GM04503 (cell line): ENCODE measurements at places on chromosomes 5 and 9.
A peak's percentile ranks its signal among the peaks of the same experiment; 100 is the strongest.

- DNase-seq: no peak
Observed at GRCh38 chr9:76537150-76537646, 78.2 kb downstream of the GCNT1 start.

DNA sequence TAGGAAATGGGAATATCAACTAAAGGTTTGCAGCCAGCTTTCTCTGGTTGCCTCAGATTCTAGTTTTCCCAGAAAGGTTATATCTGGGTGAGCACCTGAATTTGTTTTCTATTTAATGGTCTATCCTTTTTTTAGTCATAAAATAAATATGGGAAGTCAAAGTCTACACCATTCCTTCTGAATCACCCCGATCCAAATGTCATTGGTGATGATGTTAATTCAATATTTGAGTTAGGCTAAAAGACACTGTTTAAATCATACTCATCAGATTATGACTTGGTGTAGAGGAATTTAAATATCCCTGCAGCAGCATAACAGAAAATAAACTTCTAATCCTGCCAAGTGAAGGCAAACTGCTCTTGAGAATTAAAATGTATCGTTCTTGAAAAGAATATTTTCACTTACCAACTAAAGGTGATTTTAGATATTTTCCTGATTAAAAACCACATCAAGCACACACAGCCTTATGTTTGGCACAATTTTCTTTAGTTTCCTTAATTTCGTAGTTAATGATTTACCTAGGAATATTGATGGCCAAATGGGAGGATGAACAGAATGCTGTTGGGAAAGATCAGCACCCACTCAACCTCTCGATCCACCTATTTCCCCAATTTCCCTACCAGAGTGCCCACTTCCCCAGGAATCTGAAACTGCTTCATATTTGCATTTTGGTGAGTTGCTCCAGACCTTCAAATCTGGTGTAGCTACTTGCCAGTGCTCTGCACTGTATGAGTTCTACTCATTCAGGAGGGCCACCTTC, 103.1 kb upstream of the TSLP start:
- DNase-seq: no peak

GRCh38 chr5:167872791-167873190, 418.7 kb upstream of the WWC1 start:
- DNase-seq: no peak

DNA sequence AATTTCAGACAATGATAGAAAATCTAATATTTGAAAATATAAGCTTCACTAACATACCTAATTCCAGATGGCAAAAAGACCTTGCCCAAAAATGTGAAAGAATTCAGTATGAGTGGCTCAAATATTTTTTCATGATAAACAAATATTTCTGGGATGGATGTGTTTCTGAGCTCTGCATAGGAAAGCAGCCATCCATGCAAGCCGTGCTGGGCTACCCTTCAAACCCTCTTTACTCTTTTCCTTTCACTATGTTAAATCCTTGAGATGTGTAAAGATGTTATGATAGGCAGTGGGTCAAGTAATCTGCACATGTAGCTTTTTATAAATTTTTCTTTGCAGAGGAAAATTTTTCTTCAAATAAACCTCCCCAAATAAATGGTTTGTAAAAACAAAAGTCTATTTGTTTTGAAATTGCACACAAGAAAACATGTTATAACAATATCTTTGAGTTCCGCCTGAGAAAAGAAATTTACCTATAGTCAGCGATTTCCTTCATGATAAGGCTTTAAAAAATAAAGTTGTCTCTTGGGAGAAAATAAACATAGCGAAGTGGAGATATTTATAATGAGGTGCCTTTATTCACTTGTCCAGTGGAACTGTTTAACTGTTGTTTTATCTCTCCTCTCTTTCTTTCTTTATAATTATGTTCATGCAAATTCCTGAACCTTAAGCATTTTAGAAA, 154.3 kb upstream of the PITX1 start:
- DNase-seq: no peak

- DNase-seq: peak; percentile 27
Observed at GRCh38 chr5:138874771-138875551, at the start of gene LRRTM2. LRRTM2 (minus strand) TSS chr5:138875335; CDS start chr5:138874911, 424 bp downstream.

- peak; percentile 16 for DNase-seq
Observed at GRCh38 chr9:108786901-108787689, 68.7 kb downstream of the ACTL7B start.

DNA sequence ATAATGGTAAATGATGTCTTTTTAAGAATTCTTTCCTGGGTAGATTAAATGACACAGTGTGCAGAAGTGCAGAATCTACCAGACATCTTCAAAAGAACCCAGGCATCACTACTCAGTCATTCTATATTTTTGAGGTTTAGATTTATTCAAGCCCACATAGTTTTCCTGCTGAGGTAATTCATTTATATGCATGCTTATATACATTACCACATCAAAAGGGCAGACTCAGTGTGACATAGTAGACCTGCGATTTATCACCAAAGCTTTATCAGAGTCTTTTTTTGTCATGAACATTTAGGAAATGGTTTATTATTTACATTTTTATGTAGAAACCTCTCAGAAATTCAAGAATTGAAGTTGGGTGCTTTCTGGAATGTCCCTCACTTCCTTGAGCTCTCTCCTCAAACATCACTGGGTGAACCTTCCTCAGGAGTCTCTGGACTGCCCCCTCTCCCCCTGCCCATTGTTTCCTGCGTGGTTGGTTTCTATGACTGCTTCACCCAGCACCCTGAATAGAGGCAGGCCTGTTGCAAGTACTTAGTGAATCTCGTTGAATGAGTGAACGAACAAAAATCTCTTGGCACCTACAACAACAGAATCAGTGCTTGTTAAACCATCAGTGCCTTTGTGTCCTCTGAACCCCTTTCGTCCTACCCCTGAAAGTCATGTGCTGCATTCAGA, 42.5 kb downstream of the ADAMTS16 start:
- DNase-seq: no peak

DNA sequence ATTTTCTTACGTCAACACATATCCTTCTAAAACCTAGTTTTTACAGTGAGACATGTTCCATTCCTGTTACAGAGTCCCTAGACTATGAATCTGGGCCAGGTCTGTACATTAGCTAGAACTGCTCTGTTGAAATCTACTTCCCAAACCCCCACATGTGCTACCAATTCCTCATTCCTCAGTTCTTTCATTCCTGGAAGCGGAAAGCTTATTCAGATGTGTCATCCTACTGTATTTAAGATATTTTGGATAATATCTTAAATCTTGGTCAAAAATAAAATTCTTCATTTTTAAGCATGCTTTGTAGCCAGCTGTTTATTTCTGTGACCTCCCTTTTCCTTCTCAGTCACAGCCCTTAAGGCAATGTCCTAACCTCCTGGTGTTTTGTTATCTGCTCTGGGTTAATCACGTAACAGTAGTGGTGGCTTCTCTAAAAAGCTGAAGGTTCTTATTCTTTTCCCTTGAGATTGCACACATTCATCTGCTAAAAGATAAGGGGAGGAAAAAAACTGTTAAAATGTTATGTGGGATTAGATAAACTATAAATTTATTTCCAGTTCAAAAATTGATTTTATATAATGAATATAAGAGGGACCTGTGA, 35.6 kb downstream of the GLRX start:
- no peak for DNase-seq

DNA sequence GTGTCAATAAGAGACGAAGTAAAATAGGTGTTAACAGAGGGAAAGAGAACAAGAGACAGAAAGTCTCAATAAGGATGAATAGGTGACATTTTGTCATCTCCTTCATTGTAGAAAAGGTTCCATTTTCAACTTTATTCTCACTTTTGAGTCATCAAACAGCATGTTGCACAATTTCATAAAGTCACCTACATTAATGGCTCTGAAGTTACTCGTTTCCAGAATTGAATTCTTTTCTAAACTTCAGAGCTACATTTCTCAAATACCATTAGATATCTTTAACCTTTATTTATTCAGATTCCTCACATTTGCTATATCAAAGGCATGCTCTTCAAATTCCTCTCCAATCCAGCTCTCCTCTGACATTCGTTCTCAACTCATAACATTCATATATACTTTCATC, 13.1 kb downstream of the ADAMTS6 start:
- no peak for DNase-seq

- no peak for DNase-seq
Observed at GRCh38 chr5:53006911-53007890, 18.0 kb downstream of the ITGA2 start.

GRCh38 chr5:83472508-83473345, 1.2 kb downstream of the VCAN start:
- DNase-seq: no peak
